ENCODE measurements at places on chromosomes 6 and 20. TPM values are rescaled to one million over a fixed set of nuclear protein-coding genes. Genes with fewer than 3 reads are reported as not detected.
A peak's percentile ranks its signal among the peaks of the same experiment; 100 is the strongest.

BIRC7 gene
- 0.58 TPM for total RNA-seq

PI16 gene
- 1.9 TPM for total RNA-seq

GRCh38 chr6:16663901-16664300 lies 97.4 kb downstream of the ATXN1 start:
- H3K4me1 ChIP-seq, result peaks cover 8% of the 10 kb centered on the region
- no peaks in the 10 kb centered on the region for H3K27me3 ChIP-seq
- no peak for DNase-seq
- H3K27ac ChIP-seq, result no peak overlapping the region
- H3K4me3 ChIP-seq, result no peak overlapping the region

SLC17A5 gene
- 15.8 TPM for total RNA-seq

DNA sequence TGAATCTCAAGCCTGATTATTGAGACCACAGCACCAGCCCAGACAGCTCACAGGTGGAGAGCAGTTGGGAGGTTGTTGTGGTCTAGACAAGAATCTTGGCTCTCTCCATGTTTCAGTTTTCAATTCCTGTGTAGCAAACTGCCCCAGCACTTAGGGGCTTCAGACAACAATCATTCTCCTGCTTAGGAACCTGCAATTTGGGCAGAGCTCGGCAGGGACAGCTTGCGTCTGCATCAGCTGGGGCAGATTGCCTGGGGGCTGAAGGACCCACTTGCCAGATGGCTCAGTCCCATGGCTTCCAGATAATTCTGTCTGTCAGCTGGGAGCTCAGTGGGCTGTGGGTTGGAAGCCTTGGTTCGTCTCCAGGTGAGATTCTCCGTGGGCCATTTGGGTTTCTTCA lies 6.9 kb downstream of the TGM6 start:
- peaks cover 15% of the 10 kb centered on the region for H3K27me3 ChIP-seq
- H3K36me3 ChIP-seq, result no peaks in the 10 kb centered on the region
- H3K4me3 ChIP-seq, result no peak overlapping the region
- peaks cover 7% of the 10 kb centered on the region for H3K4me1 ChIP-seq

- peaks cover 44% of the 10 kb centered on the region for H3K4me1 ChIP-seq
- DNase-seq, result peak; percentile 63
- H3K36me3 ChIP-seq, result peaks cover 13% of the 10 kb centered on the region
Observed at GRCh38 chr6:30884521-30885480, 482 bp downstream of the DDR1 start.

TMEM74B gene
- total RNA-seq, result 0.44 TPM

GRCh38 chr20:35276408-35276807 lies 1.5 kb downstream of the MMP24OS start:
- H3K4me3 ChIP-seq, result peak overlapping the region; percentile 88
- no peaks in the 10 kb centered on the region for H3K27me3 ChIP-seq
- H3K36me3 ChIP-seq, result peaks cover 29% of the 10 kb centered on the region
- peaks cover 8% of the 10 kb centered on the region for H3K4me1 ChIP-seq

DNA sequence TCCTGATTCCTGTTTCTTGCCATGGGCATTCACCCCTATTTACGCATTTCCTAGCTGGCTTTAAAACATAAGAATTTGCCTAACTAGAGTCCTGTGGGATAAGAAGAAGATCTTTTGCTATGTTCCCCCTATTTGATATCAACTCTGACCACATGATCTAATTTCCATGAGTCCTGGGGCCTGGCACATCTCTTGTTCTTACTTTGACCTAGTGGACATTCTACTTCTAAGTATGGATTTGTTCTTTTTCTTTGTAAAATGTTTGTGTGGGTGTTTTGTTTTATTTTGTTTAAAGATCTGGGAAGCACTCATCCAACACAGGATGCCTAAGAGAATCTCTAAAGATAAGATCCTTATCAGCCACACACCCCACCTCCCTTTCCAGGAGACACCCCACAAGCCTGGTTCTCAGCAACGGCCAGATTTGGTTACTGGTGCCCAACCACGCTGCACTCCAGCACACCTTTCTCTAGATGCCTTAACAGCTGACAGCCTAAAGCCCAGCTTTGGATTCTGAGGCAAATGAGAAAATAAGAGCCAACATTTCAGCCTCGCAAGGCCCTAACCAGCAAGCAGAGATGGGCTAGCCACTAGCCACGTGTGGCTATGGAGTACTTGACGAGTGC lies 74.7 kb downstream of the SLC23A2 start:
- DNase-seq, result no peak
- H3K27ac ChIP-seq, result no peak overlapping the region
- H3K27me3 ChIP-seq, result no peaks in the 10 kb centered on the region
- H3K36me3 ChIP-seq, result no peaks in the 10 kb centered on the region
- H3K4me3 ChIP-seq, result no peak overlapping the region

SLC16A10 gene
- total RNA-seq, result 1.7 TPM

GRCh38 chr20:49701241-49701790 lies 12.4 kb downstream of the B4GALT5 start:
- peak overlapping the region; percentile 99 for H3K27ac ChIP-seq
- H3K36me3 ChIP-seq, result peaks cover 46% of the 10 kb centered on the region
- DNase-seq, result peak; percentile 90
- no peaks in the 10 kb centered on the region for H3K27me3 ChIP-seq
- H3K4me3 ChIP-seq, result peak overlapping the region; percentile 23

GSTA2 gene
- total RNA-seq, result not detected

DNA sequence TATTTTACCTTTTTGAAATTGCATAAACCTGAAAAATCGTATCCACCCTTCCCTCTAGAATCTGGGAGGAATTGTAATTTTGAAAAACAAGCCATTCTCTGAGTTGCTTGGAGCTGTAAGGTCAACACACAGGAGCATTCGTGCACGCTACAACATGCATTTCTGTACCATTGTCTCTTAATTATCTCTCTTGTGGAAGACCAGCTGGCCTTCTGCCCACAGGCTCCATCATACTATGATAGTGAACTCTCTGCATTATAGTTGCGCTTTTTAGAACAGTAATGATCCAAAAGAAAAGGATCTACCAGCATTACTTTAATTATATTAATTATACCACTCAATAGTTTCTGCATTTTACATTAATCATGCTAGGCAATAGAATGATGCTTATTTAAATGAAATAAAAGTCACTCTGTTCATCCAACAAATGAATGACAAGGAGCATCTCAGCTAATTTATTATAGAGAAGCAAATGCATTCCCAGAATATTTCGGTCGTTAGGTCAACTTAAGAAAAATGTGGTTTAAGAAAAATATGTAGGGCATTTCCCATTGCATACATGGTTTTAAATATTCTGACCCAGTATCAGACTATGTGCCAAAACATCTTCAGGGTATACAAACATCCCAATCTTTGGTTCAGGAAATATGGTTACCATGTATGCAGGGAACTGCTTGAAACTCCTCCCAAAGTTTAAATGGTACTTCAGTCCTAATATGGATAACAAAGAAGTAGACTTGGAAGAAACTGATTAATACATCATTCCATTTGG lies 263.5 kb downstream of the TFAP2A start:
- no peak overlapping the region for H3K27ac ChIP-seq
- no peak overlapping the region for H3K4me3 ChIP-seq
- DNase-seq, result no peak
- H3K27me3 ChIP-seq, result no peaks in the 10 kb centered on the region
- no peaks in the 10 kb centered on the region for H3K36me3 ChIP-seq

DNA sequence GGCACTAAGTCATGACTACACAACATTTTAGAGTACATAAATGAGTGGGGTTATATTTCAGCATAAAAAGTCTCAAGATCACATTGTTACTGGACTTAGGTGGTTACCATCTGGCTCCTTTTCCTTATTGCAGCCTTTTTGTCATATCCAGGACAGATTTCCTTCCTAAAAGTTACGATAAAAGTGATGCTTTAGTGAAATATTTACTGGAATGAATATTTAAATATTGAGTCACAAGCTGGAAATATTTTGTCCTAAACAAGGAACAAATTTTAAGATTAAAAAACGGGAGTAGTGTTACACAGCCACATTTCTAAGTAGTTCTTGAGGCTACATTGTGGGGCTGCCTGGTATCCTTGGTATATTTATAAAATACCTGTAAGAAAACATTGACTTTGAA lies 52.2 kb downstream of the CDC40 start:
- H3K4me3 ChIP-seq, result no peak overlapping the region
- no peak overlapping the region for H3K27ac ChIP-seq
- no peaks in the 10 kb centered on the region for H3K27me3 ChIP-seq
- H3K36me3 ChIP-seq, result peaks cover 6% of the 10 kb centered on the region
- DNase-seq, result no peak
- no peaks in the 10 kb centered on the region for H3K4me1 ChIP-seq

DNA sequence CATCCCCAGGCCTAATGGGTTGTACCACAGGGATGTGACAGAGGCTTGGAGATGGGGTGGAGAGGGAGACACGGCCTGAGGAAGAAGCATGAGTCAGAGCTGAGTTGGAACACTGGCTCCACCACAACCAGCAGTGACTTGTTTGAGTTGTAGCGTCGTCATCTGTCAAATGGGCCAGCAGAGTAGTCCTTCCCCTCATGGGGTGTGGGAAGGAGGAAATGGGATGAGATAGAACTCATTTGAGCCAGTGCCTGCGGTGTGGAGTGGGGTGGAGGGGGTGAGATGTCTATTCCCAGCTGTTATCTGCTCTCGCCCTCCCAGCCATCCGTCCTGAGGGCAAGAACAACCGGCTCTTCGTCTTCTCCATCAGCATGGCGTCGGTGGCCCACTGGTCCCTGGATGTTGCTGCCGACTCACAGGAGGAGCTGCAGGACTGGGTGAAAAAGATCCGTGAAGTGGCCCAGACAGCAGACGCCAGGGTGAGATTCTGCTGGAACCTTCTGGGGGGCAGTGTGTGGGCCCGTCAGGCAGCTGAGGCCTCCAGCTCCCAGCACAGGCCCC lies 32.5 kb downstream of the PLCG1 start:
- no peak overlapping the region for H3K4me3 ChIP-seq
- no peaks in the 10 kb centered on the region for H3K4me1 ChIP-seq
- no peak for DNase-seq
- no peaks in the 10 kb centered on the region for H3K27me3 ChIP-seq
- 0 out of 2 replicates have a peak, but pooled peaks cover 6% of the 10 kb centered on the region for H3K36me3 ChIP-seq
- no peak overlapping the region for H3K27ac ChIP-seq

SYNJ2 gene
- 30.3 TPM for total RNA-seq

DNA sequence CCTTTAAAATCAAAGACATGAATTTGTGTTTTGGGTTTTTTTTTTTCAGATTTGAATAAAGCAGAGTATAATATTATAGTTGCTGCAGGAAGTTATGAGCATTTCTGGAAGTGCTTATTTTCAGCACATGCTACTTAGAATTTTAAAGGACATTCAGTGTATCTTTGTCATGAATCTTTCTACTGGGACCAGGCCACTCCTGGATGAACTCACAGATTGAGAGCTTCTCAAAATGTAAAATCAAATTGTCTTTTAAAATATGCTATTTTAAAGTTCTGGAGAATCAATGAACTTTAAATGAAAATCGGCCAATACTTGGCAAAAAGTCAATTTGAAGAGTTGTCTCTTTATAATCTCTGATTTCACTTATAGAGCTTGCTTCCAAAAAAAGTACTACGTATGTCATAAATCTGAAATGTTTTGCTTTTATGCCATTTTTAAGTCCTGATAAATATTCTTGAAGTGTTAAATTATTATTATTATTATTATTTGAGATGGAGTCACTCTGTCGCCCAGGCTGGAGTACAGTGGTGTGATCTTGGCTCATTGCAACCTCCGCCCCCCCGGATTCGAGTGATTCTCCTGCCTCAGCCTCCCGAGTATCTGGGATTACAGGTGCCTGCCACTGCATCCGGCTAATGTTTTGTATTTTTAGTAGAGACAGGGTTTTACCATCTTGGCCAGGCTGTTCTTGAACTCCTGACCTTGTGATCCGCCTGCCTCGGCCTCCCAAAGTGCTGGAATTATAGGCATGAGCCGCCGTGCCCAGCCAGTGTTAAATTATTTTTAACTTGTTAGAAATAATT lies 175.7 kb upstream of the AKAP12 start:
- H3K36me3 ChIP-seq, result no peaks in the 10 kb centered on the region
- H3K27me3 ChIP-seq, result no peaks in the 10 kb centered on the region
- DNase-seq, result no peak
- no peak overlapping the region for H3K4me3 ChIP-seq

ADTRP gene
- total RNA-seq, result 4.1 TPM

- H3K27ac ChIP-seq, result no peak overlapping the region
- no peak for DNase-seq
- no peaks in the 10 kb centered on the region for H3K4me1 ChIP-seq
- peaks cover 24% of the 10 kb centered on the region for H3K36me3 ChIP-seq
- no peaks in the 10 kb centered on the region for H3K27me3 ChIP-seq
Observed at GRCh38 chr20:34293589-34293988, 9.6 kb downstream of the AHCY start.

- no peaks in the 10 kb centered on the region for H3K36me3 ChIP-seq
- H3K27me3 ChIP-seq, result no peaks in the 10 kb centered on the region
- peaks cover 76% of the 10 kb centered on the region for H3K4me1 ChIP-seq
Observed at GRCh38 chr6:44072959-44073611, 54.2 kb downstream of the MRPL14 start.

SAMHD1 gene
- 14.0 TPM for total RNA-seq

- peaks cover 8% of the 10 kb centered on the region for H3K27me3 ChIP-seq
- no peaks in the 10 kb centered on the region for H3K4me1 ChIP-seq
- no peak overlapping the region for H3K4me3 ChIP-seq
- H3K27ac ChIP-seq, result no peak overlapping the region
- H3K36me3 ChIP-seq, result no peaks in the 10 kb centered on the region
Observed at GRCh38 chr20:49503176-49503575, 20.7 kb upstream of the KCNB1 start.

DNA sequence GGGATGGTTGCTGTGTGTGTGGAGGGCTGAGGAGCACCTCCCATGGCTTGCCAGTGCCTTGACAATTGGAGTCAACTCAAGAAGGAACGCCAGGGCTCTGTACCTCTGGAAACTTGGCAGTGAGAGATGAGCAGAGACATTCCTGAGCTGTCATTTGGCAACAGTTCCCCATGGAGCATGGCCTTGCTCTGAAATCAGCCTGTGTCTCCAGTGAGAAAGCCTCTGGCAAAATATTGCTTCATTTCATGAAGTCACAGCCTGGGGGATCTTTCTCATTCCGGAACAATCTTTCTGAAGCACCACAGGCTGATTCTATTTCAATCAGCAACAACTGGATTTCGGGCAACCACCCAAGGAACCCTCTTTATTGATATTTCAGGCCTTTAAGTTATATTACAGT lies 52.2 kb upstream of the FNDC1 start:
- H3K4me1 ChIP-seq, result no peaks in the 10 kb centered on the region
- H3K27ac ChIP-seq, result no peak overlapping the region
- no peaks in the 10 kb centered on the region for H3K27me3 ChIP-seq
- H3K36me3 ChIP-seq, result no peaks in the 10 kb centered on the region

VSTM2L gene
- total RNA-seq, result 2.3 TPM

DNA sequence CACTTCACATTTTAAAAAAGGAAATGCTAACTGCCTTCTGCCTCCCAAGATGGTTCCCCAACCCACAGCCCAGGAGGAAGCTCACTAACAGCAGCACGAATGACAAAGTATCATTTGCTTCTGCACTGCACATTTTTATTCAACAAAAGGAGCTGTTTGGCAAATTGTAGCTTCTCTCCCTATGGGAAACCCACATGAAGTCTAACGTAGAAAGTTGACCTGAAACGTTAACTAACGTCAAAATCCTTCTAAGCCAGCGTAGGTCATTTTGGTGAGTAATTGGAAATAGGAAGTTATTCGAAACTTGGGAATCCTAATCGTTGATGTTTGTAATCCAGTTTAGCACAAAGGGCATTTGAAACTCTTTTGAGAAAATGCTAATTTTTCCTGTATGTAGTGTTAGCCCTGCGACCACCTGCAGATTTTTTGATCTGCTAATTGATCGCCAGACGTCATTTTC lies 2.9 kb downstream of the SALL4 start:
- no peak overlapping the region for H3K4me3 ChIP-seq
- peaks cover 66% of the 10 kb centered on the region for H3K4me1 ChIP-seq
- no peak for DNase-seq
- no peaks in the 10 kb centered on the region for H3K36me3 ChIP-seq
- H3K27ac ChIP-seq, result no peak overlapping the region

- H3K27me3 ChIP-seq, result no peaks in the 10 kb centered on the region
- no peak for DNase-seq
- no peaks in the 10 kb centered on the region for H3K4me1 ChIP-seq
- H3K27ac ChIP-seq, result no peak overlapping the region
Observed at GRCh38 chr6:120304223-120304622, 954.7 kb upstream of the MAN1A1 start.
